ENCODE measurements at places on chromosomes 13 and 19. TPM values are rescaled to one million over a fixed set of nuclear protein-coding genes. Genes with fewer than 3 reads are reported as not detected.

TMEM150B gene
- total RNA-seq: not detected

DNA sequence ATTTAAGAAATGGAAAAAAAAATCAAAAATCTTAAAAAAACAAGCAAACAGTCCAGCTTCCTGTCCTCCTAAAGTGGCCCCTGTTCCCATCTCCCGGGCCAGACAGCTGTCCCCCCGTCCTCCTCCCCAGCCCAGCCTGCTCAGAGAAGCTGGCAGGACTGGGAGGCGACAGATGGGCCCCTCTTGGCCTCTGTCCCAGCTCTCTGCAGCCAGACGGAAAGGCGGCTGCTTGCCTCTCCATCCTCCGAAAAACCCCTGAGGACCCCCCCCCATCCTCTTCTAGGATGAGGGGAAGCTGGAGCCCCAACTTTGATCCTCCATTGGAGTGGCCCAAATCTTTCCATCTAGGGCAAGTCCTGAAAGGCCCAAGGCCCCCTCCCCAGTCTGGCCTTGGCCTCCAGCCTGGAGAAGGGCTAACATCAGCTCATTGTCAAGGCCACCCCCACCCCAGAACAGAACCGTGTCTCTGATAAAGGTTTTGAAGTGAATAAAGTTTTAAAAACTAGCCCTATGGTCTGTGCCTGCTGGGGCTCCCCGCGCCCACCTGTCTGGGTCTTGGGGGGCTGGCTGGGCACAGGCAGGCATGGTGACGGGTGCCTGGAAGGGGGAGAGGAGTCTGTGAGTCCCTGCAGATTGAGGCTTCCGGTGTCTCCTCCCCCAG, 3.8 kb downstream of the GADD45GIP1 start:
- no peak overlapping the region for H3K27ac ChIP-seq
- H3K4me1 ChIP-seq: no peaks in the 10 kb centered on the region
- H3K27me3 ChIP-seq: no peaks in the 10 kb centered on the region
- no peaks in the 10 kb centered on the region for H3K36me3 ChIP-seq

REEP6 gene
- 4.8 TPM for total RNA-seq

EMC10 gene
- 127 TPM for total RNA-seq

DNA sequence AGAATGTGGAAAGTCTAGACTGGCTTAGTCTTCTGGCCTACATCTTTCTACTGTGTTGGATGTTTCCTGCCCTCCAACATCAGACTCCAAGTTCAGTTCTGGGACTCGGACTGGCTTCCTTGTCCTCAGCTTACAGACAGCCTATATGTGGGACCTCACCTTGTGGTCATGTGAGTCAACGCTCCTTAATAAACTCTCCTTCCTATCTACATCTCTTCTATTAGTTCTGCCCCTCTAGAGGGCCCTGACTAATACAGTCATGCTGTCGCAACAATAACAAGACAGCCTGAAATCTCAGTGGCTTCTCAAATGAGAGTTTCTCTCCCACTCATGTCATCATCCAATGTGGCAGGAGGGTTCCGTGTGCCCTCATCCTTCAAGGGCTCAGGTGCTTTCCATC, 347.8 kb downstream of the MZT1 start:
- no peak for DNase-seq
- no peaks in the 10 kb centered on the region for H3K4me1 ChIP-seq
- H3K27ac ChIP-seq: no peak overlapping the region
- H3K4me3 ChIP-seq: no peak overlapping the region
- no peaks in the 10 kb centered on the region for H3K27me3 ChIP-seq

- no peak overlapping the region for H3K4me3 ChIP-seq
- H3K4me1 ChIP-seq: no peaks in the 10 kb centered on the region
- no peak for DNase-seq
- no peak overlapping the region for H3K27ac ChIP-seq
Measured at GRCh38 chr13:112188298-112188610, 121.3 kb downstream of the SOX1 start.

DNA sequence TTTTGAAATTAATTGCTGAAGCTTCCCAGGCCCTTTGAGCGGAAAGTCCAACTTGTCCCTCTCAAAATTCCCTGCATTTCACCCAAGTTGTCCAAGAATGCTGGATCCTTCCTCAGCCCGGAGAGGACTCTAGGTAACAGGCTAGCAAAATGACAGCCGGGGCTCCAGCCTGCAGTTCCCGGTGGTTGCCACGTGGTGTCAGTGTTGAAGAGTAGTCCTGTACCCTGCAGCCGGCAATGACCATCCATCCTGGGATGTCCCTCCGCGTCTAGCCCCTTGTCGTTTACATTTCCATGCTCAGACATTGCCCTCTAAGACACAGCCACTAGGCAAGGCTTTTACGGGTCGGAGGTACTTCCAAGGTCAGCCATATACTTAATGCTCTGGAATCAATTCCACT, 31.4 kb upstream of the MTIF3 start:
- H3K4me1 ChIP-seq: no peaks in the 10 kb centered on the region
- H3K4me3 ChIP-seq: no peak overlapping the region
- DNase-seq: peak; percentile 81
- H3K36me3 ChIP-seq: no peaks in the 10 kb centered on the region

TMEM221 gene
- total RNA-seq: 2.2 TPM

CLIP3 gene
- 8.2 TPM for total RNA-seq

Data from neural progenitor cell (in vitro differentiated cells).